ENCODE measurements at places on chromosomes 2 and 18.

DNA sequence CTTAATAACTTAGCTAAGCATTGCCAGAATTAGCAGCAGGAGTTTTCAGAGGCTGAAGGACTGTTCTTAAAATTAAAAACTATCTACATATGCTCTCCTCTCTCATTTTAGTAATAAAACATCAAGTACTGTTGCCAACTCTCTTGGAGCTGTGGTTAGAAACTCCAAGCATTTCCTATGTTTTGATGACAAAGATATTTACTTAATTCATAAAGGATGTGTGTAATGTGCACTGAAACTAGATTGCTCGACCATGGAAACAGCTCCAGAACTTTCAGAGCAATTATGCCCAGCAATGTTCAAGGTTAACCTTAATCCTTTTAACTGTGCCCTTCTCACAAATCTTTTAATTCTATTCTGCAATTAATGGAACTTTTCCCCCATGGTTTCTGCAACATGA is 8.4 kb downstream of the GRP start:
- DNase-seq: peak; percentile 50

GRCh38 chr2:169031202-169031601 is at the start of gene ABCB11:
ABCB11 (minus strand) TSS chr2:169031324; CDS start chr2:169018125, 13,199 bp downstream.
- no peak for DNase-seq

GRCh38 chr2:40043191-40043590 is 264.1 kb upstream of the THUMPD2 start:
- DNase-seq: no peak

- DNase-seq: no peak
Observed at GRCh38 chr2:149709496-149710263, 122.1 kb upstream of the MMADHC start.

DNA sequence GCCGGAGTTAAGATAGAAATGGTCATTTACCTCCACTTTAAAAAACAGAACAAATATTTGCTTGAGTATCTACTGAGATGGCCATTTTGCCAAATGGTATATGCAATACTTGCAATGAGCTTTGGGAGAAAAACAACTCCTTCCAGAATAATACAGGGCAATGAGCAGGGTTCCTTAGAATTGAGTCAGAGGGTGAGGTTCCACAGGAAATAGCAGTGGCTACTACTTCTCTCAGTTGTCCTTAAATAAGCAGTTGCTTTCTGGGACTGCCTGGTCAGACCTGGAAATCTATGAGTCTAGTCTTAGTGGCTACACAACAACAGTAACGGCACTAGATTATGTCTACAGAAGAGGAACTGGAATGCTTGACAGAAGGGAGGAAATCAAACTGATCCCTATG is 80.9 kb upstream of the CCDC85A start:
- peak; percentile 1 for DNase-seq

DNA sequence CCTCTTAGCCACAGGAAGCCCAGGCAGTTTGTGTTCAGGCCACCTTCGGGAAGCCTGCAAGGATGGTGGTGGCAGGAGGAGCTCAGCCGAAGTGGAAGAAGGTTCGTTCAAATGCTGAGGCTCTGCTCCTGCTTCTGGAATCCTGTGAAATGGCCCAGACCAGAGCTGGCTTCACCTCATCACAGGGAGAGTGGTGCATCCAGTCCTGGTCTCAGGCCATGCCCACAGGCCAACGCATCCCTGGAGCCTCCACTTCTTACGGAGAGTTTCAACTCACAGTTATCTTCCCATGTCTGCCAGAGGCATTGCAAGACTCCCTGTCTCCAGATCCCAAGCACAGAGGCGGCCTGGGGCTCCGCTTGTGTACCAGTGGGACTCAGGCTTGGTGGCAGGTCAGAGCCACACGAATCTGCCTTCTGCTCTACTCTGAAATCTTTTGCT is 82.3 kb downstream of the NDUFA10 start:
- DNase-seq: no peak

DNA sequence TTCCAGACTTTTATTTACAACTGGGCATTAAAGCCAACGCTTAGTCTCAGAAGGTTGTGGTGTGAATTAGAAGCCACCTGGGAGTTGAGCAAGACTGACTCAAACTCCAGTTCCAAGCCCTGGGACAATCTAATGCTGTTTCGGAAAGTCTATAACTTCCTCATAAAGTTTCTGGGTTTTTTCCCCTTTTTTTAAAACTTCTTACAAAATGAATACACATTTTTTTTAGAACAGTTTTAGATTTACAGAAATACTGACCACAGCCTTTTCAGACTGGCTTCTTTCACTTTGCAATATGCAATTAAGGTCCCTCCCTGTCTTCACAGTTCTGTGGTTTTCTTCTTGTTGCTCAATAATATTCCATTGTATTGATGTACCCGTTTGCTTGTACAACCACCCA is 115.9 kb upstream of the TWIST2 start:
- peak; percentile 52 for DNase-seq

DNA sequence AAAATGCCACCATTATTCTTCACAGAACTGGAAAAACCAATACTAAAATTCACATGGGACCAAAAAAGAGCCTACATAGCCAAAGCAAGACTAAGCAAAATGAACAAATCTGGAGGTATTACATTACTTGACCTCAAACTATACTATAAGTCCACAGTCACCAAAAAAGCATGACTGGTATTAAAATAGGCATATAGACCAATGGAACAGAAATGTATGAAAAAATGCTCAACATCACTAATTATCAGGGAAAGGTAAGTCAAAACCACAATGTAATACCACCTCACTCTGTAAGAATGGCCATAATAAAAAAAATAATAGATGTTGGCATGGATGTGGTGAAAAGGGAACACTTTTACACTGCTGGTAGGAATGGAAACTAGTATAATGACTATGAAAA is 158.6 kb downstream of the CDH2 start:
- DNase-seq: no peak

- no peak for DNase-seq
Observed at GRCh38 chr2:214127170-214127569, 283.7 kb upstream of the VWC2L start.

GRCh38 chr2:215414674-215415073 is 21.2 kb downstream of the FN1 start:
- no peak for DNase-seq

DNA sequence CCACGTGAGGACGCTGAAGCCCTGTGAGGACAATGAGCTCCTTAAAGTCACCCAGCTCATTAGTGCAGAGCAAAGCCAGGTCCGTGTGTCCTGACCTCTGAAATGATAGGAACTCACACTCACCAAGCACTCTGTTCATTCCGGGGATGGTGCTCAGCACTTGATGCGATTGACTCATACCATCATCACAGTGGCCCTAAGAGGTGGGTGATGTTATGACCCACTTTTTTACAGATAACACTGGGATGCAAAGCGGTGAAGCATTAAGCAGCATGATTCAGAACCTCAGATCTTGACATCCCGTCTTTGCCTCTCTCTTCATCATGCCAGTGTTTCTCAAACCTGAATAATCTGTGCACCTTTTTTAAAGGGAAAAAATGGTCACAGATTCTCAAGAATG is 234.8 kb downstream of the ALPK2 start:
- no peak for DNase-seq

GRCh38 chr2:155930312-155930711 is 402.2 kb downstream of the NR4A2 start:
- DNase-seq: no peak

DNA sequence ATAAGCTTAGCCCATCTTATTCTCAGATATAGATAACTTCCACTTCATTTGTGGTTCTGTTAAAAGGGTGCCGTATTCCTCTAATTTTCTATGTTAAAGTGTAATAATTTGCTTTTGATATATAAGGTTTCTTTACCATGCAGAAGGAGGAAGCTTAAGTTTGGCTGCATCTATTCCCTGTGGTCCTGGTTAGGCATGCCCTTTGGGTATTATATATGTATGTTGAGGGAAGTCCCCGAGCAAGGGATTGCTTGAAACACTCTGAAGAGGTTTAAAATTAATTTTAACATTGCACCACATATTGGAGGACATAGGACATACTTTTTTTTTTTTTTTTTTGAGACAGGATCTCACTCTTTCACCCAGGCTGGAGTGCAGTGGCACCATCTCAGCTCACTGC is 16.9 kb upstream of the MYO1B start:
- no peak for DNase-seq

DNA sequence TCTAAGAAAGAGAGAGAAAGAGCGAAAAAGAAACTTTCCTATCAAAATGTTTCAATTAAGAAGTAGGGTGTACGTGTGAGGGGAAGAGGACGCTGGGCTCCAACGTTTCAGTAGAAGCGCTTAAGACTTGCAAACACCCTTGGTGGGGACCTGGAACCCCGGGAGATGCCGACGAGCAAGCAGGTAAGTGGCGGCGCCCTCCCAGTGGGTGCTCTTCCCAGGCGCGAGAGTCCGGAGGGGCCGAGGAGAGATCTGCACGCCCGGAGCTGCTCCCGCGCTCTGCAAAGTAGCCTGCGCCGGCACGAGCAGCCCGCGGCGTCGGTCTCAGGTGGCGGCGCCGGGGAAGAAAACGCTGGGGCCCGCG is 678 bp upstream of the OTX1 start:
- DNase-seq: no peak

DNA sequence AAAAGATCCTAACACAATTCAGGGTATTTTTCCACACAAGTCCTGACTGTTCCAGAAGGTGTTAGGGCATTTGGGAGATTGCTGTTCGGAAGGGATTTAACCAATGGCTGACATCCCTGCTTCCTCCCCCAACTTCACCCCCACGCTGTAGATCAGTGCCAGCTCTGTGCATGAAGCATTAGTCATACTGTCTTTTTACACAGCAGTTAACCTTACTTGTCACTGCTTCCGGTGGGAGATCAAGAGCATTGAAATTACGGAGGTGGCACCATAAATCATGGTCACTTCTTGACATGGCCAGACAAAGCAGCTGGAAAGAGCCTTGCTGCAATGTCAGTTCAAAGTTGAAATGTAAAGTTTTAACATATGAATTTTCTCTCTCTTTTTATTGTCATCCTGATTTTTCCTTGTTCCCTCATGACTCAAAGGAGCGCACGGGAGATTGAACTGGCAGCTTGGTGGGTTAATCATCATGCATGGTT is 70.2 kb downstream of the HRH4 start:
- peak; percentile 28 for DNase-seq

- DNase-seq: no peak
Observed at GRCh38 chr2:74864728-74865722, 31.1 kb downstream of the HK2 start.

Data from BJ (cell line).